ENCODE measurements at places on chromosomes 6 and 20.

GRCh38 chr6:138026342-138026741, 80.9 kb downstream of the PERP start:
- no peak for DNase-seq

- no peak for DNase-seq
Observed at GRCh38 chr20:2468581-2469407, 1.8 kb downstream of the SNRPB start.

DNA sequence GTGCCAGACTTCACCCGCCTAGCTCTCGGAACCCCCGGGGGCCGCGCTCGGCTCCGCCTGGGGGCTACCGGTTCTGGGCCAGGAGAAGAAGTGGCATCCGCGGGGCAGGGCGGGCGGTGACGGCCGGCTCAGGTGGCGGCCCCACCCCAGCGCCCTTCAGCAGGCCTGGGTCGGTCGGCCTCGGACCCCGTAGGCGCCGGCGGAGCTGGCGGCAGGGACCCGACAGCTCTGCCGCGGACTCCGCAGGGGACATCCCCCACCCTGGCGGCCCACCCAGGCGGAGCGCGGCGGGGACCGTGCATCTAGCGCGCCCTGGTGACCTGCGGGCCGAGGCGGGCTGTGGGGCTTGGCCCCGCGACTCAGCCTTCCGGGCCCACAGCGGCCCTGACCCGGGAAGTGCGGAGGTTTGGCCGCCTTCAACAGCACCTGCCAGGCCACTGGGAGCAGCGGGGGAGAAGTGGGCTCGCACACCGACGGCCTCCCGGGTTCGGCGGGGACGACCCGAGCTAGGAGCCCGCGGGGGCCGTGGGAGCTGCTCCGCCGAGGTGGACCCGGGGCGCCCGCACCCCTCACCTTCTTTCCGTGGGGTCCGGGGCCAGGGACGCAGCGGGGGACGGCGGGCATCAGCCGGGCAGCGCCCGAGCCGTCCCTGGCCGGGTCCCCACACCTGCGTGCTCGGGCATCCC, 87.1 kb downstream of the TMEM242 start:
- no peak for DNase-seq

- no peak for DNase-seq
Observed at GRCh38 chr20:4677846-4678245, 43.9 kb upstream of the PRND start.

DNA sequence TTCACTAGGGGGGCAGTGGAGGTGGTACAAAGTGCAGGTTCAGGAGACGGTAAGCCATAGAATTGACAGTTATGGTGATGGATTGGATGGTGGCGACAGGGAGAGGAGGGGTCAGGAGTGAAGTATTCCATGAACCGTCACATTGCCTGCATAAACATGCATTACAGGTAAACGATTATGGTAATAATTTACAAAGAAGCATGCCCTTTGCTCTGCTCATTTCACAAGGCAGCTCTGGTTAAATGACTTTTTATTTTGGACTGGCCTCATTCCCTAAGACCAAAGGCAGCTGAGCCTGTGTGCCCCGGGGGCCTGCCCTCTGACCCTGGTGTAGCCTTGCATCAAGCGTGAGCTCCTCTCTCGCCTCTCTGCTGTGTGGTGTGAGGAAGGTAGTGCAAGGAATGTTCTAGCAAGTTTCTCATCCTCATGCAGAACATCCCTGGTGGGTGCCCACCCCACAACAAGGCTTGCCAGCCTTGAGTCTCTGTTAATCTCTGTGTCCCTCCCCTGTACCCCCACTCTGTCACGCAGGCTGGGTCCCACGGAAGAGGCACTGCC, 59.0 kb downstream of the PPP1R14C start:
- DNase-seq: no peak

GRCh38 chr6:53645859-53646258, 19.7 kb downstream of the KLHL31 start:
- DNase-seq: no peak

DNA sequence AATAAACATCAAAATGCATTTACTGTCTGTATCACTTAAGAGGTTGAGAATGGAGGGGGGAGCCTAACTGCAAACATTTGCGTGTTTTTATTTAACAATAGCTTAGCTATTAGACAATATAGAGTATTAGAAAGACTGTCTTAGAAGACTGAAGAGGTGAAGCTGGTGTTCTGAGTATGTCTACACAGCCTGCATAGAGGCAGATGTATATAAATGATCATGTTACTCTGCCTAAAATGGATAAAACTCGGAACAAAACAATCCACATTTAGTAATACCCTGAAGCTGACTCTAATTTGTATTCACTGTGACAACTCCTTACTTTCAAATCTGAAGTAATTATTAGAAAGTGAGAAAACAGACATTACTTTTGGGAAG, 181.9 kb downstream of the GMPR start:
- no peak for DNase-seq
